Heart left ventricle (tissue), 16 donors: ENCODE measurements at places on chromosomes 16 and 17. TPM values are rescaled to one million over a fixed set of nuclear protein-coding genes. Genes with fewer than 3 reads are reported as not detected.

GRCh38 chr16:27736431-27736830, 186.5 kb downstream of the KATNIP start:
- H3K27me3 ChIP-seq = no peaks in the 10 kb centered on the region
- peaks cover 20% of the 10 kb centered on the region for H3K36me3 ChIP-seq
- no peaks in the 10 kb centered on the region for H3K4me1 ChIP-seq

GRCh38 chr17:50027881-50028735, 27.8 kb upstream of the ITGA3 start:
- H3K27me3 ChIP-seq = no peaks in the 10 kb centered on the region
- H3K27ac ChIP-seq = no peak overlapping the region
- H3K4me1 ChIP-seq = peaks cover 3% of the 10 kb centered on the region

- no peak for DNase-seq
- H3K27me3 ChIP-seq = no peaks in the 10 kb centered on the region
- H3K4me1 ChIP-seq = no peaks in the 10 kb centered on the region
- no peak overlapping the region for H3K4me3 ChIP-seq
Measured at GRCh38 chr16:74186561-74186971, 110.0 kb upstream of the PSMD7 start.

GRCh38 chr16:51433599-51433998, 282.5 kb upstream of the SALL1 start:
- no peak for DNase-seq
- H3K4me1 ChIP-seq = no peaks in the 10 kb centered on the region
- no peaks in the 10 kb centered on the region for H3K36me3 ChIP-seq

DNA sequence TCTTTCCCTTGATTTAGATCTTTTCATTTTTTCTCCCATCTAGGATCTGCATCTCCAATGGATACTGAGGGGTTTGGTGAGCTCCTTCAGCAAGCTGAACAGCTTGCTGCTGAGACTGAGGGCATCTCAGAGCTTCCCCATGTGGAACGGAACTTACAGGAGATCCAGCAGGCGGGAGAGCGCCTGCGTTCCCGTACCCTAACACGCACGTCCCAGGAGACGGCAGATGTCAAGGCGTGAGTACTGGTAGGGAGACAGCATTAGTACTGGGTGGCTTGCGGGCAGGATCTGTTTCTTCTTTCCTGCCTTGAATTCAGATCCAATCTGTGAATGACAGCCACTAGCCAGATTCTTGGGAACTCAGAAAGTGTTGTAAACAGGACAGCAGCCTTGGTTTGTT, 18.3 kb downstream of the NUP93 start:
- H3K4me1 ChIP-seq = peaks cover 34% of the 10 kb centered on the region
- DNase-seq = no peak
- peaks cover 3% of the 10 kb centered on the region for H3K36me3 ChIP-seq
- no peaks in the 10 kb centered on the region for H3K27me3 ChIP-seq

DNA sequence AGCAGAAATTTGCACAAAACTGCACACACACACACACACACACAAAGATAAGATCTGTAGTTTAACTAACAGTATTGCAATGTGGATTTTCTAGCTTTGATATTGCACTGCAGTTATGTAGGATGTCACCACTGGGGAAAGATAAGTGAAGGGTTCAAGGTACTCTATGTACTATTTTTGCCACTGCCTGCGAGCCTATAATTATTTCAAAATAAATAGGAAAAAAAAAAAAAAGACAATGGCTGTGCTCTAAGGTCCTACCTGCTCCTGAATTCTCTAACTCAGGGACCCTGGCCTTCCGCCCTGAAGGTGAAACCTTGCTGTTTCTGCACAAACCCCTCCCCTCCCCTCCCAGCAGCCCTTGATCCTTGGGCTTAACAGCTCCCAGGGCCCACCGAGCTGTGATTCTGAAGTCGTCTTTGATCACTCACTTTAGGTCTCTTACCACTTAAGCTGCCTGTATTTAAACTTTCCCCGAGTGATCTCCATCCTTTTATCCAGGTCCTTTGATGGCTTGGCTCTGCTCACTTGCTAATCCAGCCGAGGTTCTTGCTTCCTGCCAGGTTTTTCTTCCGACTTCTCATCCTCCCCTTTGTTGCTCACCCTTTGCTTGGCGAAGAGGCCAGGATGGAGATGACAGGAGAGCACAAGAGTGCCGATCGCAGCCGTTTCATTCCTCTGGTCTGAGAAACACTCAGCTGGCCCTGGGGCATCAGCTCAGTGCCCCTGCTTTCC, 37.7 kb downstream of the TMEM114 start:
- DNase-seq = no peak
- no peaks in the 10 kb centered on the region for H3K4me1 ChIP-seq
- H3K36me3 ChIP-seq = no peaks in the 10 kb centered on the region
- no peaks in the 10 kb centered on the region for H3K27me3 ChIP-seq
- H3K4me3 ChIP-seq = no peak overlapping the region

DNA sequence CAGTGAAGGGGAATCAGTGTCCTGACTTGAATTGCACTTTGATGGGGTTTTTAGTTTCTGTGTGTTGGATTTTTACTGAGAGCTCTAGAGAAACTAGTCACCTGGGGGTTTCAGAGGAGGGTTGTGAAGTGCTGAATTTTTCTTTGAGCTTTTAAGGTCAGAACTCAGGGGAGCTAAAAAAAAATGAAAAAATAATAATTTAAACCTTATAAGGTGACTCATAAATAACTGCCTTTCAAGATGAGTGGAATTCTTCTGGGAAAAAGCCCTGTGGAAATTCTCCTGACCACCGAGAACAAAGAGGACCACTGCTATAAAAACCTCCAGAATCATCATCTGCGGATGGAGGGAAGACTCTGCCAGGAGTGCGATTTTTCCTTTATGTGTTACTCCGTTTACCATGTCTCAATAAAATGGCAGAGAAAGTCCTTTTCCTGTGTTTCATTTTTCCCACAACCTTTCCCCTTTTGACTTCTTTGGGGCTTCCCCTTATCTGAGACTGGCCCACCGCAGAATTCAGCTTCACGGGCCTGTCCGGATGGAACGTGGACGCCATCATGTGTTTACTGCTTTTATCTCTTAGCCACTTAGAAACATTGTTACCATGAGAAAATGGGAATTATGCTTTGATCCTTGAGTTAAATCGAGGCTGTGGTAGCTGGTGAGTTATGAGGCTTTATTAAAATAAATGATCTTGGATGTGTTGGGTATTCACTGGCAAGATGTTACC, 39.7 kb downstream of the RPTOR start:
- no peaks in the 10 kb centered on the region for H3K36me3 ChIP-seq
- H3K4me3 ChIP-seq = no peak overlapping the region
- no peak overlapping the region for H3K27ac ChIP-seq
- DNase-seq = no peak
- no peaks in the 10 kb centered on the region for H3K4me1 ChIP-seq

DNA sequence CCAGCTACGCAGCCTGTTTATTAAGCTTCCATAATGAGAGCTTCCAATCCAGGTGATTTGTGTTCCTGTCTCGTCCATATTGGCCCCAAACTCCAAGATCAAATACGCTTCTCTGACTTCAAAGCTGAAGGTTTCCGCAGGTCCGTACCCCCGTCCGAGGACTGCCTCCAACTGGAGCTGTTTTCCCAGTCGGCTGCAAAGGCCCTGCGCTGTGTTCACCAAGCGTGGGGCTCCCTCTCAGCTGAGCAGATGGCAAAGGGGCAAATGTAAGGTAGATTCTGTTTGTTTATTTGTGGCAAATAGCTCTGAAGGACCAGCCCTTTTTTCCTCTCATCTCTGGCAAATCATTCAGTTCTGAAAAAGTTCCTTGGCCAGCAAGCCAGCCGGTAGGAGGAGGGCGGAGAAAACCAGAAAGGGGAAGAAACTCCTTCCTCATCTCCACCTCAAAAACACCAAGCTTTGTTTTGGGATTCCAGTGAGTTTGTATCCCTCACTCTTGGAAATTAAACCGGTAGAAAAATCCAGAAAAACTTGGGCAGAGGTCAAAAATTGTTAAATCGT, 35.2 kb downstream of the NXN start:
- no peaks in the 10 kb centered on the region for H3K36me3 ChIP-seq
- DNase-seq = no peak
- no peak overlapping the region for H3K27ac ChIP-seq
- H3K4me1 ChIP-seq = no peaks in the 10 kb centered on the region

- H3K4me3 ChIP-seq = no peak overlapping the region
- H3K27ac ChIP-seq = no peak overlapping the region
- no peaks in the 10 kb centered on the region for H3K36me3 ChIP-seq
- H3K27me3 ChIP-seq = no peaks in the 10 kb centered on the region
Measured at GRCh38 chr17:57463103-57463885, 207.0 kb downstream of the MSI2 start.

- H3K27me3 ChIP-seq = no peaks in the 10 kb centered on the region
- peak overlapping the region; percentile 16 for H3K27ac ChIP-seq
- no peaks in the 10 kb centered on the region for H3K4me1 ChIP-seq
- peak; percentile 37 for DNase-seq
Measured at GRCh38 chr16:12059216-12059769, 82.8 kb downstream of the SNX29 start.

GRCh38 chr17:36861531-36861930, 75.7 kb upstream of the LHX1 start:
- no peak overlapping the region for H3K27ac ChIP-seq
- no peak overlapping the region for H3K4me3 ChIP-seq
- H3K36me3 ChIP-seq = no peaks in the 10 kb centered on the region
- DNase-seq = no peak

DNA sequence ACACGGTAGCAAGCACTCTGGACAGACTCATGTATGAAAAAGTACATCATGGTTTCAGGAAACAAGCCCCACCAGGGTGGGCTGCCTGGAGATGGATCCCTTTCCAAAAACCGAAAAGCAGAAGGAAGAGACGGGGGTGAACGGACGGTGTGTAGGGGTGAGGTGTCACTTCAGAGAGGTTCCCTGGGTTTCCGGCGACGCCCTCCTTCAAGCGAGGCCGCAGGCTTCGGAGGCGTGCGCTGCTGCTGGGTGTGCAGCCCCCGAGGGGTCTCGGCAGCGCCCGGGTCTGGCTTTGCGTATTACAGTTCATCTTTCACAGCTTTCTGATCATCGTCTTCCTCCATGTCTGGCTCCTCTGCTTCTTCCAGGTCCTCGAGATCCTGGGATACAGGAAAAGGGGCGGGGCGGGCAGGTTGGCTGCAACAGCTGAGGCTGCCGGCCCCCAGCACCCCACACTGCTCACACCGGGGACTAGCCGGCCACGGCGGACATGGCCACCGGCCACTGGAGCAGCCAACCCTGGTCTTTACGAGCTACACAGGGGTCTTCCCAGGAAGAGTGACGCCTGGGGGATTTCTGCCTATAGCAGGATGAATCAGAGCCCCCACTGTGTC, 9.0 kb upstream of the PPP1R27 start:
- H3K27ac ChIP-seq = no peak overlapping the region
- no peaks in the 10 kb centered on the region for H3K36me3 ChIP-seq
- DNase-seq = no peak
- H3K4me3 ChIP-seq = no peak overlapping the region
- no peaks in the 10 kb centered on the region for H3K27me3 ChIP-seq
- H3K4me1 ChIP-seq = no peaks in the 10 kb centered on the region

GRCh38 chr16:88458039-88458772, 5.1 kb downstream of the ZFPM1 start:
- H3K27me3 ChIP-seq = no peaks in the 10 kb centered on the region
- peaks cover 16% of the 10 kb centered on the region for H3K4me1 ChIP-seq
- H3K36me3 ChIP-seq = no peaks in the 10 kb centered on the region
- H3K27ac ChIP-seq = no peak overlapping the region
- no peak for DNase-seq

DNA sequence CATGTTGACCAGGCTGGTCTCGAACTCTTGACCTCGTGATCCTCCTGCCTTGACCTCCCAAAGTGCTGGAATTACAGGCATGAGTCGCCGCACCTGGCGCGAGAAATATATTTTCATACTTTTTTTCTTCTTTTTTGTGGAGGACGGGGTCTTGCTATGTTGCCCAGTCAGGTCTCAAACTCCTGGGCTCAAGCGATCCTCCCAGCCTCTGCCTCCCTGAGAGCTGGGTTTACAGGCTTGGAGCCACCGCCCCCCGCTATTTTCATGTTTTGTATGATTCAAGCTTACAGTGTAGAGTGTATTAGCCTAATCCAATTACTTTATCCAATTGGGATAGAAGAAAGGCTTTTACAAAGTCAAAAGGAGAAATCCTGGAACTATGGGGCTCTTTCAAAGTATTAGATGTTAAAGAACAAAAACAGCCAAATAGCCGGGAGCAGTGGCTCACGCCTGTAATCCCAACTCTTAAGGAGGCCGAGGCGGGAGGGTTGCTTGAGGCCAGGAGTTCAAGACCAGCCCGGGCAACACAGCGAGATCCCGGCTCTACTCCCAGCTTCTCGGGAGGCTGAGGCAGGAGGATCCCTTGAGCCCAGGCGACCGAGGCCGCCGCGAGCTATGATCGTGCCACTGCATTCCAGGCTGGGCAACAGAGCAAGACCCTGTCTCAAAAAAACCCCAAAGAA, 1.4 kb upstream of the MAP1LC3B start:
- peaks cover 25% of the 10 kb centered on the region for H3K4me1 ChIP-seq
- H3K27me3 ChIP-seq = no peaks in the 10 kb centered on the region
- H3K4me3 ChIP-seq = no peak overlapping the region
- DNase-seq = no peak
- no peaks in the 10 kb centered on the region for H3K36me3 ChIP-seq

- no peak overlapping the region for H3K27ac ChIP-seq
- no peaks in the 10 kb centered on the region for H3K36me3 ChIP-seq
- no peak overlapping the region for H3K4me3 ChIP-seq
- DNase-seq = no peak
- peaks cover 5% of the 10 kb centered on the region for H3K4me1 ChIP-seq
- no peaks in the 10 kb centered on the region for H3K27me3 ChIP-seq
Measured at GRCh38 chr17:38660097-38661025, 14.4 kb downstream of the EPOP start.

- DNase-seq = no peak
- no peaks in the 10 kb centered on the region for H3K27me3 ChIP-seq
- no peak overlapping the region for H3K27ac ChIP-seq
- H3K36me3 ChIP-seq = no peaks in the 10 kb centered on the region
- peaks cover 6% of the 10 kb centered on the region for H3K4me1 ChIP-seq
Measured at GRCh38 chr17:9261081-9262012, 240.0 kb downstream of the NTN1 start.

Gene KRT12
- not detected for total RNA-seq

Gene PIMREG
- total RNA-seq = not detected

Gene TMEM92
- not detected for total RNA-seq

Gene SLC13A2
- total RNA-seq = not detected

Gene NTN1
- 9.5 TPM for total RNA-seq

Gene CLEC19A
- not detected for total RNA-seq

Gene TVP23A
- total RNA-seq = not detected

Gene RNF112
- 1.4 TPM for total RNA-seq
